EL (cell line): ENCODE measurements at places on chromosomes 3 and 15.
A peak's percentile ranks its signal among the peaks of the same experiment; 100 is the strongest.

DNA sequence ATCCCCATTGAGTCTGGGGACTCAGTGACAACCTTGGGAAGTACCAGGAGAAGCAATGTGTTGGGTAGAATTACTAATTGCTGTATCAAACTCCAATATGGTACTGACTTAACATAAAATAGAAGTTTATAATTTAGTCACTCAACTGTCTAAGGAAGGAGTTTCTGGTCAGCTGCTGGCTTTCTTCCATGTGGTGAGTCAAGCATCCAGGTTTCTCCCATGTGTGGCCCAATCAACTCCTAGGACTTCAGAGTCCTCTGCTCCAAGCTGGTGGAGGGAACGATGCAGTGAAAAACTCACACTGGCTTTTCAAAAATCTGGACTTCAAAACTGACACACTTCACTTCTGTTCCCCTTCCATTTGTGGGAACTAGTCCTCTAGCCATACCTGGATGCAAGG is 25.2 kb downstream of the WNT5A start:
- peak; percentile 84 for DNase-seq

DNA sequence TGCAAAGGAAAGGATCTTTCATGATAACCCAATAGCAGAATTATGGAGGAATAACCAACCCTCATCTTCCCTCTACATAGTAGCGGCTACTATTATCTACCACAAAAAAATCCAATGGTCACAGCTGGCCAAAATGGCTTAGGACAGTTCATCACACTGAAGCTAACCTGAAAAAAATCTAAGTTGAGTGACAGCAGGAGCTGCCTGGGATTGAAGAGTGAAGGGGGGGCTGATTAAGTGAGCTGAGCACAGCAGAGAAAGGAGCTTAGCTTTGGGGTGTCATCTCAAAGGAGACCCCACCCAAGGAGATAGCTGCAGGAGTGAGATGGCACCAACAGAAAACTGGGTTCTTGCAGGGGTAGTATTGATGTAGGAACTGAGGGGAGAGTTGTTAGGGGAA is 33.6 kb downstream of the CCNL1 start:
- no peak for DNase-seq

GRCh38 chr15:62416526-62416925 is 251.4 kb upstream of the C2CD4B start:
- DNase-seq: no peak

DNA sequence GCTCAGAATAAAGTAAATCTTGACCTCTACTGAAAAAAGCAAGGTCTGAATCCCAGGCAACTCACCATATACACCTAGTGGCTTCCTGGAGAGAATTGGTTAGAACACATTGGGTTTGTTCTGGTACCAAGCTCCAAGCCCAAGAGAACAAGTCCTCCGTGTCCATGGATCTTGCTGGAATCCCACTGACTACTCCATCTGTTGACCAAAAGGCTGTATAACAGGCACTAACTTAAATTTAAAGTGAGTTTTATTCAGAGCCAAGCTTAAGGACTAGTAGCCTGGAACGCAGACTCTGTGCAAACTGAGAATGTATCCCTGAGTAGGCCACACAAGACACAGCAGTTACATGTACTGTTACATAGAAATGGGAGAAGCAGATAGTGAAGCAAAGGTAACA is 342.1 kb upstream of the LRRC3B start:
- DNase-seq: no peak

DNA sequence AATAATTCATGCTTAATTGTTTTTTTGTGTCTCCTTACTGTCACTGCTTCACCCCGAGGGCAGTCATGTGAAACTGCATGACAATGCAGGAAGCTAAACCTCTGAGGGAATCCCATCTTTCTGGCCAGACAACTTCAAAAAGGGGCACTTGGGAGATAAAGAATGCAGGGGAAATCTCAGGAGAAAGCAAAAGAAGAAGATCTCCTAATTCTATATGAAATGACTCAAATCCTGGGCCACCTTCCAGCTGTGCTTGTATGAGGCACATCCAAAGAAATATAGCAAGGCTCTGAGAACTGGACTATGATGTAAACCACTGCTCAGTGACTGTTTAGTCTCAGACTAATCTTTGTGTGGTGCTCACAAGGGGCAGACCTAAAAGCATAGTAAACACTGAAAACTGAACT is 22.6 kb upstream of the UMPS start:
- peak; percentile 75 for DNase-seq

GRCh38 chr3:146421819-146422759 is 47.3 kb downstream of the PLSCR2 start:
- peak; percentile 74 for DNase-seq

DNA sequence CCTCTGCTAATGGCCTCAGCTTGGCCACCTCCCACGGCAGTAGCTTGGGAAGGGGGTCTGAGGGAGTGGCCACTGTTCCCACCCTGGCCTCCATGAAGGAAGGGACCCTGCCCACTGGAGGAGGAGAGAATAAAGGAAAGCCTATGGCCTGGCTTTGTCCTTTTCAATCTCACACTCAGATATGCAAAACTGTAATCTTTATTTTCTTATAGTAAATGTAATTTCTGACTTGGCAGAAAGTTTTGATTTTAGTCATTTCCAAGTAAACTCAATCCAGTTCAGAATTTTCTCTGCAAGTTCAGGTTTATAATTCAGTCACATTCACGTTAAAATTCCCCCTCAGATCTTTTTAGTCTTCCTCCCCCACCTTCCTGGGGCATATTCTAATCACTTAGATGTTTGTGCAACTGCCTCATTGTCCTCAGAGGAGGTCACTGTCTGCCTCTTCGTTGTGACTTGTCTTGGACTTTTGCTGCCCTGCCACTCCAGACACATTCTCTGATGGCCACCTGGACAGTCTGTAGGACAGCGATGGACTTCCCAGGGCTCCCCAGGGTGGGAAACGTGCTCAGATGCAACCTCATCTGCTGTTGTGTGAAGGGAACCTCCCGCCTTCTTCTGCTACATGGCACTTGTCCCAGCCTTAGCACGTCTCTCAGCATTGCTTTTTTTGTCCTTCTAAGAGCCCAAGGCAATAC is 222.8 kb upstream of the TBL1XR1 start:
- DNase-seq: no peak

DNA sequence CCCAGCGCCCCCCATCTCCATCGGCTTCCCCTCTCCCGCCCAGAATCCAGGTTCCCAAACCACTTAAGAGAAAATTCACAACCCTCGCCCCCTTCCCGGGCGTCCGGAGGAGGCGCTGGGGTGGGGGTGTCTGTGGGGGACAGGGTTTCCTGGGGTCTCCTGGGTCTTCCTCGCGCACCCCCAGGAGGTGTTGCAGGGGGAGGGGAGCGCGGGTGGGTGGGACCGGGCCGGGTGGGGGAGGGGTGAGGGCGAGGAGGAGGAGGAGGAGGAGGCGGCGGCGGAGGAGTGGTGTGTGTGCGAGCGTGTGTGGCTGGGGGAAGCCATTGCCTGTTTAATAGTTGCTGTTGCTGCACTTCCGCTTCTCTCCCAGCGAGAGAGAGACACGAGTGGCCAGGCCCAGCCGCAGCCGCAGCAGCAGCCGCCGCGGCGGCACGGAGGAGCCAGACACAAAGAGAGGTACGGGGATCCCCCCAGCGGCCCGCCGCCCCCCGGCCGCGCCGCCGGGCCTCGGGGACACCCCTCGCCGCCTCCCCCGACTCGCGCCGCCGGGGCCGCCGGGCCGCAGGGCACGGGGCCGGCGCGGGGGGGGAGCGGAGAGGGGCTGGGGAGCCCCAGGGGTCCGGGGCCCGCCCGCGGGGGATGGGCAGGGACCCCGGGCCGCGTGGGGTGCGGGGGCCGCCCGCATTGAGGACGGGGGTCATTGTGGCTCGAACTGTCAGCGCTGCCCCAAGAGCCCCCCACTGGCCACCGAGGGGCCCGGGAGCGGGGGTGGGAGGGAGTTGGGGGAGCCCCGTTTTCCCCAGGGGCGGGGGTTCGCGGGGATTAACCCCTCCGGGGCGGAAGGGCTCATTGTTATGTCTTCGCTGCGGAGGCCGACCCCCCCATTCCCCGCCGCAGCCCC is at the start of gene UBE2E1:
TSS of gene UBE2E1 (plus strand) at position 323 of the 901 bp plus-strand sequence. CDS start 1,315 bp downstream, outside the sequence.
- DNase-seq: peak; percentile 77

DNA sequence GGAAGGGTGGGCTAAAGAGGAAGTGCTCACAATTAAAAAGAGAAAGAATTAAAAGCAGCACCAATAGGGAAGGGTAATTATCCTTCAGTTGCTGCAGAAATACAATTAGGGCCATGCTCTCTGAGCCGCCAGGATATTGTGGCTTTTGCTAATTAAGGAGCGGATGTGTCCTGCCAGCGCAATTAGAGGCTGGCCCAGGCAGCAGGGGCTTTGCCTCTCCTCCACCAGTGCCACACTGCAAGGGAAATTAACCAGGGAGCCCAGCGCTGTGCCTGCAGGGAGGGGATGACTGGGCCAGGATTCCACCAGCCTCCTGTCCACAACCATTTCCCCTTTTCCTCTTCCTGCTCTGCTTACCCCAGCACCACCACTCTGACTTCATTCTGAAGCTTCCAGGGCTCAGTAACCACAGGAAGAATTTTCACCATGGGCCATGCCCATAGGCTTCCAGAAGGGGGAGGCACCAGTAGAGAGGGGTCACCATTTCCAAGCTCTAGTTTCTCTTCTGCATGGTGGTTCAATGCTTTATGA is 10.4 kb upstream of the AEN start:
- peak; percentile 72 for DNase-seq

DNA sequence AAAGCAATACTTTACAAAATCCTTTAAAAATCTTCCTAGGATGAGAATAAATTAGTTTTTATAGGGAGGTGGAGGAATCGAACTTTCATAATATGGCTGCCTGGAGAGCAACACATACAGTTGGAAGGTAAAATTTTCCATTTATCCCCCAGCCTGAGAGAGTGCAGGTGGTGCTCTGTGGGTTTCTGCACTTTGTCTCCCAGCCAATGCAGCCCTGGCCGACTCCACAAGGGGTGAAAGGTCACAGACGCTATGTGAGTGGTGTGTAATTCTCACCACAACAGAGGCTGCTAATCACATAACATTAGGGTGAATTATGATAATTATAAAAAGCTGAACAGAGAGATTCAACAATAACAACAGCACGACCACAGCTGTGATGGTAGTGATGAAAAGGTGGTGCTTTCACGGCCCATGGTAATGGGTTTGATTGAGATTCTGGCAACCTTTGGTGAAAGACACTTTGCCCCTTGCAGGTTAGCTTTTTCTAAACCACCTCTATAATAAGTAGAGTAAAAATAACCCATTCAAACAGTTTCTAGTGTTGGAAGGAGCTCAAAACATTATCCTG is 30.1 kb upstream of the NANOGP8 start:
- no peak for DNase-seq

DNA sequence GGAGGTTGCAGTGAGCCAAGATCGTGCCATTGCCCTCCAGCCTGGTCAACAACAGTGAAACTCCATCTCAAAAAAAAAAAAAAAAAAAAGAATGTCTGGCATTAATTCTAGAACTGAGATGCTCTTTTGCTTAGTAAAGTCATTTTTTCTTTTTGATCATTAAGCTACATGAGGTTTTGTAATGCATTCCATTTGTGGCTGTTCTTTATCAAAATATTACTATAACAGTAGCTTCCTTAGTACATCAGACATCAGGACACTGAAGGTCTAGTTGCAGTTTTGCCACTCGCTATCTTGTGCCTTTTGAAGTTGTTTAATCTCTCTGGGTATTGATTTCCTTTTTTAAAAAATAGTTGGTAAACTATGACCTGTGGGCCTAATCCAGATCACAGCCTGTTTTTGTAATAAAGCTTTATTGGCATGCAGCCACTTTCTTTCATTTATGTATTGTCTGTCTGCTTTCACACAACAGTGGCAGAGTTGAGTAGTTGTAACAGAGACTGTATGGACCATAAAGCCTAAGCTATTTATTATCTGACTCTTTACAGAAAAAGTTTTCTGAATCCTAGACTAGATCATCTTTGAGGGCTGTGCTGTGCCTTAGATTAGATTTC is 76.6 kb downstream of the SLC25A26 start:
- DNase-seq: no peak

GRCh38 chr15:48766196-48766595 is 44.7 kb downstream of the CEP152 start:
- DNase-seq: no peak

DNA sequence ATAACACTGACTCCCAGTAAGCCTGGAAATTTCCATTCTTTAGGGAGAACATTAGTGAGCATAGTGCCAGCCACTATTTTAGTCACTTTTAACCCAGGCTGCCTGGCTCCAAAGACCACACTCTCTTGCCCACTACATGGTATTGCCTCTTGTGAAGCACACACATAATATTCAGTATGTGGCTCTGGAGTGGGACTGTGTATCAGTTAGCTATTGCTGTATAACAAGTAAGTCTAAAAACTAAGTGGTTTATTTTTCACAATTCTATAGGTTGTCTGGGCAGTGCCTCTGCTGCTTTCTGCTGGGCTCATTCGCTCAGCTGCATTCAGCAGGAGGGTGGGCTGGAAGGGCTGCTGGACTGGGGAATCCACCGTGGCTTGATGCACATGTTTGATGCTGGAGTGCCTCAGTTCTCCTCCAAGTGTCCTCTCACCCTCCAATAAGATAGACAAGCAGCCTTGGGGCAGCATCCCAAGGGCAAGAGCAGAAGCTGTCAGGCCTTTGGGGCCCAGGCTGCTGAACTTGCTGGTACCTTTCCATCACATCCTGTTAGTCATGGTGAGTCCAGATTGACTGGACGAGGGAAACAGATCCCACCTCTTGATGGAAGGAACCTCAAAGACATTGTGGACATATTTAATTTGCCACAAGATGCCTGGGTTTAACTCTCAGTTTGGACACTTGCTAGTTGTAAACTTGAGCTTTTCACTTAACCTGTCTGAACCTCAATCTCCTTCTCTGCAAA is 66.6 kb upstream of the TLE3 start:
- DNase-seq: no peak

- no peak for DNase-seq
Observed at GRCh38 chr3:187456250-187456649, 88.1 kb downstream of the RTP4 start.

DNA sequence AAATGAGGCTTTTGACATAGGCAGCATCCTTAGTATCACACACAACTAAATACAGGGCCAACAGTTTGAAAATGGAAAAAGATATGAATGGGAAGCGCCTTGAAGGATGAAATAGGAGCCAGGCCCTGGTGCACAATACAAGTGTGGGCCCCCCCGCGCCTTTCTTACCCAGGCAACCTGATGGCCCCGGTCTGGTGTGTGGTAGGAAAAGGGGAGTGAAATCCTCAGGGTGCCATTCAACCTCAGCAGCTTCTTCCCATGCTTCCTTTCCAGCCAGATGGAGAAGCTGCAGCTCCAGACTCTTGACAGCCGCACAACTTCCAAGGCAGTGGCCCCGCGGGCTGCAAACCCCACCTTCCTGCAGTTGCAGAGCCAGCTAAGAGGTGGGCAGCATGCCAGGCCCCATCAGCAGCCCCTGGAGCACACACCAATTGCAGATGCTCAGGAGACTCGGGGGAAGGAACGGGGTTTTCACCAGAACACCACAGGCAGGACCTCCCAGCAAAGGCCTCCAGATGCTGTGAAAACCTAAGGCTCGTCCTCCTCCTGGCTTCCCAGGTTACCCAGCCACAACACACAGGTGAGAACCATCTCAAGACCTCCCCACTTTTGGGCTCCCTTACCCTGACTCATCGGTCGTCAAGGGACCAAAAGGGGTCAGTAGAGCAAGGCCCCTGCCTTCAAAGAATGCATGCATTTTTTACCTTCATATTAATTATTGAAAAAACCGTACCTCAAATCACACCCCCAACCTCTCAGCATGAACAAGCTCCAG is 101.6 kb downstream of the CPN2 start:
- no peak for DNase-seq
